ENCODE measurements at places on chromosomes 5 and 9. TPM values are rescaled to one million over a fixed set of nuclear protein-coding genes. Genes with fewer than 3 reads are reported as not detected.

DNA sequence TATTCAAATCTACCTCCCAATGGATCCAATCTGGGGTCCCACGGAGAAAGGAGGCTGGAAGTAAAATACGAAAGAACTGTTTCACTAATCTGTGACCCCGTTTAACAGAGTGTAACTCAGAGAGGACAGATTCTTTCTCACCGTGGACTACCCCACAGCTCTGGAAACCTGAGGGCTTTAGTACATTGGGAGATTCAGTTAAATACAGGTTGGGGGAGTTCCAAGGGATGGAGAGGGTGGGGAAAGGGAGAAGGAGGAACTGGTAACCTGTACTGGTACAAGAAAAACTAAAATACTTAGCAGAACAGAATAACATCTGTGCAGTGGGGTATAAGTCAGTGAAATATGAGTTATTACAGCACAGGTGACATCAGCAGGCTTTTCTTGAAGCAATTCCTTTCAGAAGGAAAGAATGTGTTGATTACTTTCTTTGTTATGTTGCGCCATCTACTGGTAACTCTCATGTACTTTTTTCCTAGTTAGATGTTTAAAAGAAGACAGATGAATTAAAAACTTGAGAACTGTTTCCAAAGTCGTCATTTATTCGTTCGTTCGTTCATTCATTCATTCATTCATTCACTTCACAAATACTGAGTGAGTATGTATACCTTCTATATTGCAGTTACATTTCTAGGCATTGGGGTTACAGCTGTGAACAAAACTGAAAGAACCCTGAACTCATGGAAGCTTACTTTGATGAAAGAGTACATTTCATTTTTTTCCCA, 30.0 kb upstream of the STOM start:
- DNase-seq, result peak; percentile 92

- DNase-seq, result no peak
These were observed 152.6 kb downstream of the RGS3 start for GRCh38 chr9:113616116-113616515.

DNA sequence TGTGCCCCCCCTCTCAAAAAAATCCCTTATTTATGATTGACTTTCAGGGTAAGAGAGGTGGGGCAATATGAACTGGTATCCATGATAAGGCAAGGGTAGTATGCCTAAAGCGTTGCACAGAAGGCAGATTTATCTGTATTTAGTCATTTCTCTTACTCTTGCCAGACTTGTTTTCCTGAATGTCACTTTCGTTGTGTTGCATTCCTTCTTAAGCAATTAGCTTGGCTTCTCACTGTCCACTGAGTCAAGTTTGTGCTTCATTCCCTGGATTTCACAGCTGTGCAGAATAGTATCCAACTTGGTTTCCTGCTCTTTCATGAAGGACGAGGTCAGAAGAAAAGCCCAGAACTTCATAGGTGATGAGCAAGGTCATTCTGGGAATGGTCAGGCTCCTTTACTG, 301.5 kb upstream of the ACTBL2 start:
- DNase-seq, result peak; percentile 54

DNA sequence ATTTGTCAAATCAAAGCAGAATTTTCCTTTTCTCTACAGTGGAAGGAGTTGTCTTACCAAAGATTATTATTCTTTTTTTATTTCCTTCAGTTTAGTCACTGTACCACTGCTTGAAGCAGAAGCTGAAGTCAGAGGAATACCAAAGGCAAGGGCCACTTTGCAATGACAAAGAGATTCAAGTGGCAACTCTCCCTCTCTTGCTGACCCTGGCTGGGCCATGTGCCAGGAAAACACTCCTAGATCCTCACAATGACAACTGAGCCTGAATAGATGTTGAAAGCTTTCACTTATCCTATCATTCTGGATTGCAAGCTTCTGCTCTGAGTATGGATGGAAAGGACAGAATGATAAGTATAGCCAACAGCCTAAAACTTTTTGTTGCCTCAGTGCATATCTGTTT, 618.3 kb downstream of the NR2F1-AS1 start:
- no peak for DNase-seq

RLN1 gene
- not detected for total RNA-seq

ANKRD34B gene
- total RNA-seq, result not detected

- DNase-seq, result peak; percentile 84
These were observed 53.9 kb downstream of the ZNF474 start for GRCh38 chr5:122183098-122183787.

FGF10 gene
- 1.3 TPM for total RNA-seq

SMIM32 gene
- total RNA-seq, result not detected

- no peak for DNase-seq
These were observed 119.1 kb upstream of the RASEF start for GRCh38 chr9:83182071-83182470.

- no peak for DNase-seq
These were observed 53.9 kb upstream of the PTCH1 start for GRCh38 chr9:95570646-95571045.

DEPDC1B gene
- total RNA-seq, result 20.9 TPM

DNA sequence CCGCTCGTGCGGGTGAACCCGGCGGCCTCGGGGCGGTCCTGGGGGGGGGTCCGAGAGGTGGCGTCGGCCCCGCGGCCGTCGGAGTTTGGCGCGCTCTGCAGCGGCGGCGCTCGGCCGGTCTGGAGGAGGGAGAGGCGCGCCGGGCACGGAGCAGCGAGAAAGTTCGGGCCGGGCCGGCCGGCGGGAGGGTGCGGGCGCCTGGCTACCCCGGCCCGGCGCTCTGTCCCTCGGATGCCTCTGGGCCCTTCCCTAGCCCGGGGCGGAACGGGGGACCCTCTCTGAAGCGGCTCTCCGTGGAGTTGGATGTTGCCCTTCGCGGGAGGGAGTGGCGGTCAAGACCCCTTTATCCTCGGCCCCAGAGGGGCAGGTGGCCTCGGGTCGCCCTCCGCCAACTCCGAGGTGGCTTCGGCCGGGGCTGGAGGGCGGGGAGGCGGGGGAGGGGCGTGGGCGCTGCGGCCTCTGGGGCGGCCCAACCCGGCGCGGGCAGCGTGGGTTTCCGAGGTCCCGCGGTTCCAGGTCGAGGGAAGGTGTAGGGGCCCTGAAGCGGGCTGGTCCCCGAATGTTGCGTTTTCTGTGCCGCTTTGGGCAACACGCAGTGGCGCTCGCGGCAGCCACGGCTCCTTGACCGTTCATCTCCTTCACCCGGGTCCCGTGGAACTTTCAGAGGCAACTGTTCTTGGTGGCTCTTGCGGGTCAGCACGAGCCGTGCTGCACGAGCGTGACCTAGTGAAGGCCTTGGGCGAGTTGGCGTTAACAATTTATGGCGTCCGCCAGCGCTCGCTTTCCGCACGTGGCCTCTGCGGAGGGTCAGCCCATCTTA, 290.5 kb downstream of the DOCK8 start:
- no peak for DNase-seq

GRCh38 chr9:92720807-92721535, 43.7 kb downstream of the BICD2 start:
- DNase-seq, result no peak

- DNase-seq, result no peak
These were observed 57.3 kb upstream of the DAB2 start for GRCh38 chr5:39482098-39482497.

SOX30 gene
- total RNA-seq, result not detected

DNA sequence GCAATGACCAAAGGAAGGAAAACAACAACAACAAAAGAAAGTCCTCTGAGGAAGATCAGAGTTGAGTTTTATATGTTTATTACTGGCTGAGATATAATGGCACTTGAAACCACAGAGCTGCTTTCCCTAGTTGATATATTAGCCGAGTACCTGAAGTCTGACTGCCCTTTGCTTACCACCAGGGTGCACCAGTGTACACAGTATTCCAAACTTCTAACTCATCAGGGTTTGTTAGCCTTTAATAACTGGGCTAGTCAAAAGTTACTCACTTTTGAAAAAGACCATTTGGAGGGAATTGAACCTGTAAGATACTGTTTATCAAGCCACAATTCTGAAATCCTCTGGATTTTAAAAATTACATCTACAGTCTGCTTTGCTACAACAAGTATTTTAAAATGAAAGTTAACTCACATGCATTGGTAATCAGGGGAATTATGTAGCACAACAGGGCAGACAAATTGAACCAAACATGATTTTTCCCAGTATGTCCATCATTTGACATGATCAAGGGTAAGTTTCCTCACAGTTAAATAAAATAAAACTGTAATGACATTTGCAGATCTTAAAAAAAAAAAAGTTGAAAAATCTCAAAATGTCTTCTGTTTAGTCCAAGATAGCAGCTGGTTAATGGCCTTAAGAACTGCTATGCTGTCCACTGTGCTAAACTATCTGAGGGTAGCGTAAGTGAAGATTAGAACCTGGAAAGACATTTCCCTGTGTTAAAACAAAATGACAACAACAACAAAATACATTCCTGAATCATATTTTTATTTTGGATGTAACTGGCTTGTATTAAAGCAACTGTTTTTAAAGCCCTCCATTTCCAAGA, 57.3 kb upstream of the C6 start:
- peak; percentile 49 for DNase-seq

- DNase-seq, result no peak
These were observed at the start of gene F2RL1 for GRCh38 chr5:76818844-76819831. Gene F2RL1, plus strand, starts transcription at chr5:76819030. Its CDS starts 153 bp downstream, at chr5:76819183.

- peak; percentile 84 for DNase-seq
These were observed 2.8 kb downstream of the ST8SIA4 start for GRCh38 chr5:100900142-100900795.

- DNase-seq, result no peak
These were observed 1.5 kb downstream of the SMIM32 start for GRCh38 chr5:136191304-136192014.

SLC36A3 gene
- not detected for total RNA-seq

- no peak for DNase-seq
These were observed 101.5 kb downstream of the TAF11L14 start for GRCh38 chr5:17735761-17736160.

DNA sequence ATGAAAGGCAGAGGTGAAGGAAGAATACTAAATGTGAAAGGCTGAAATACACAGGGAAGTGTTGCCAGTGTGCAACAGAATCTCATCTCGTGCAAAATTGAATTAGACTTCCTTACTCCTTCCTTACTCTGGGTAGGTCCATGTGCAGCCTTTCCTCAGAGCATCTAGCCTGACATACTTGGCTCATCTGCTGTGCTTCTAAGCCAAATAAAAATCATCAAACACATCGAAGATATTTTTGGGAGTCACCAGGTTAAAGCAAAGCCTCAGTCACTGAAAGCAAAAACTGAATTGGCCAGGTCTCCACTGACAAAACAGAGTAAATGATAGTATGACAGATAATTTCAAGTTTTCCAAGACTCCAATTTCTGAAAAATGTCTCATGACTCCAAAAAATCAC, 19.3 kb downstream of the STARD4 start:
- no peak for DNase-seq

GRCh38 chr9:133597316-133597957, 11.8 kb downstream of the FAM163B start:
- peak; percentile 12 for DNase-seq

- DNase-seq, result no peak
These were observed 20.9 kb upstream of the HMCN2 start for GRCh38 chr9:130244548-130245165.

SLC4A9 gene
- total RNA-seq, result not detected
